Kidney (tissue), 22 donors: ENCODE measurements at places on chromosomes 16 and 17. TPM values are rescaled to one million over a fixed set of nuclear protein-coding genes. Genes with fewer than 3 reads are reported as not detected.

Gene SLC25A10
- 94.5 TPM for polyA plus RNA-seq

Gene EPN2
- polyA plus RNA-seq: 18.0 TPM

Gene MSL1
- 34.9 TPM for polyA plus RNA-seq

Gene NACA2
- not detected for polyA plus RNA-seq

Gene TMEM88
- 59.8 TPM for polyA plus RNA-seq

Gene SMIM5
- 63.0 TPM for polyA plus RNA-seq

Gene LHX1
- polyA plus RNA-seq: 10.6 TPM

Gene CD300H
- polyA plus RNA-seq: not detected

Gene ZMYND15
- polyA plus RNA-seq: 1.3 TPM

Gene ULK2
- 6.6 TPM for polyA plus RNA-seq

Gene RBFOX1
- polyA plus RNA-seq: 0.24 TPM

Gene CCL7
- polyA plus RNA-seq: not detected

Gene CCL8
- not detected for polyA plus RNA-seq

Gene EPX
- polyA plus RNA-seq: not detected

Gene RPL13
- polyA plus RNA-seq: 3,146 TPM
